ENCODE measurements at places on chromosomes 3 and 15.

GRCh38 chr3:145190138-145190537 is 970.8 kb downstream of the PLOD2 start:
- DNase-seq = no peak

GRCh38 chr3:55873523-55874254 is 386.6 kb upstream of the WNT5A start:
- no peak for DNase-seq

GRCh38 chr3:196220991-196221390 is 4.7 kb downstream of the SLC51A start:
- no peak for DNase-seq

GRCh38 chr3:146560678-146561077 is 16.3 kb upstream of the PLSCR1 start:
- no peak for DNase-seq

- DNase-seq = no peak
Measured at GRCh38 chr15:77171221-77171967, 100.5 kb upstream of the TSPAN3 start.

GRCh38 chr15:52406601-52407000 is 111.0 kb upstream of the MYO5C start:
- DNase-seq = no peak

DNA sequence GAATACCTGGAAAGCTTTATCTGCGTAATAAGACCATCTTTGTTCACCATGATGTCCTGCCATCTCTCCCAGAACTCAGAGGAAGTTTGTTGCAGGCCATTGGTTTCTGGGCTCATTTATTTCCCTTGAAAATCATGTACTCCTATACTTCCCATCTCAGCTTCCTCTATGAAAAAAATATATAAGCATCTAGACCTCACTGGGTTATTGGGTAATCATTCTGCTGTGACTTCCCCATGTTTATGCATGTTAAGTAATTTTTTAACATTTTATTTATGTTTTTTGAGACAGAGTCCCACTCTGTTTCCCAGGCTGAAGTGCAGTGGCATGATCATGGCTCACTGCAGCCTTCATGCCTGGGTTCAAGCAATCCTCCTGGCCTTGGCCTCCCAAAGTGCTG is 184.5 kb downstream of the ZPLD1 start:
- no peak for DNase-seq

- DNase-seq = no peak
Measured at GRCh38 chr3:152555666-152556291, 279.2 kb upstream of the P2RY1 start.

- DNase-seq = no peak
Measured at GRCh38 chr3:54891540-54891897, 36.3 kb downstream of the LRTM1 start.

DNA sequence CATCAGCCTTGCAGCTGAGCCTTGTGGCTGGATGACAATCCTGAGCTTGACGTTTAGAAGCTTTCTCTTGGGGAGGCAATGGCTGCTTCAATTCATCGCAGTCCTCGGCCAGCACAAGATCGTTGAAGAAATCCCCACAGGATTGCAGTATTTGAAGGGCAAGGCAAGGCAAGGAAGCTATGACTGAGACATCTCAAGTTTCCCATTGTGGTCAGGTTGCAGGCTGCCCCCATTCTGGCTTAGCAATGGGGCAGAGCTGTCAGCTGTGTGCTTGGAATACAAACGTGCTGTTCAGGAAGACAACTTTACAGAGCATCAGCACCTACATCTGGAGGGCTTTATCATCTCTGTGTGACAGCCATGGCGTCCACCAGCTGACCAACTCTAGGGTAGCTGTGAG is 275.9 kb upstream of the TBL1XR1 start:
- DNase-seq = no peak

GRCh38 chr3:126917232-126917804 is 65.6 kb upstream of the PLXNA1 start:
- DNase-seq = no peak

DNA sequence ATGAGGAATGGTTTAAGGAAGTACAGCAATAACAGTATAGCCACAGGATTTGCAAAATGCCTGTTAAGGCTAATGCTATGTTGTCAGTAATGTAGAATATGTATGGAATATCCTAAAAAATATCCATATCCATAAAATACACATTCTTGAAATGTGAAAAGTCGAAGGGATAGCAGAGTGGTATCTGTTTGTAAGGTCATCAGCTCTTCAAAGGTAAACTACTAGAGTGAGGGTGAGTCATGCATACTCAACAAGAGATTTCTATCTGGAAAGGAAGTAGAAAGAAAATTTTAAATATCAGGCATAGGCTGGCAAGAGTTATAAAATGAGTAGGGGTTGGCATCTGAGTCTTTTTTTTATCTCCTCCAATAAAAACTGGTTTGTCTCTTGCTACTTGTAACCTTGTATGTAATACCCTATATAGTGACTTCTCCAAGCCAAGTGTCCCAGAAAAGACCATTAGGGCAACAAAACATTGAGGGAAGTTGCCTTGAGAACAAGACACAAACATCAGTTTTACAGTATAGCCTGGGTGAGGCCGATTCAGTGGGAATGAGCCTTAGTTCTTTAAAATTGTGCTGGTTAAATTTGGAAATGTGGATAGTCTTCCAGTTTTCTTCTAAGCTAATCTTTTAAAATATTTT is 103.1 kb downstream of the SPATA16 start:
- DNase-seq = no peak

GRCh38 chr3:148457886-148458285 is 239.8 kb upstream of the AGTR1 start:
- DNase-seq = no peak

- no peak for DNase-seq
Measured at GRCh38 chr15:80404761-80405553, 775 bp downstream of the ARNT2 start.

DNA sequence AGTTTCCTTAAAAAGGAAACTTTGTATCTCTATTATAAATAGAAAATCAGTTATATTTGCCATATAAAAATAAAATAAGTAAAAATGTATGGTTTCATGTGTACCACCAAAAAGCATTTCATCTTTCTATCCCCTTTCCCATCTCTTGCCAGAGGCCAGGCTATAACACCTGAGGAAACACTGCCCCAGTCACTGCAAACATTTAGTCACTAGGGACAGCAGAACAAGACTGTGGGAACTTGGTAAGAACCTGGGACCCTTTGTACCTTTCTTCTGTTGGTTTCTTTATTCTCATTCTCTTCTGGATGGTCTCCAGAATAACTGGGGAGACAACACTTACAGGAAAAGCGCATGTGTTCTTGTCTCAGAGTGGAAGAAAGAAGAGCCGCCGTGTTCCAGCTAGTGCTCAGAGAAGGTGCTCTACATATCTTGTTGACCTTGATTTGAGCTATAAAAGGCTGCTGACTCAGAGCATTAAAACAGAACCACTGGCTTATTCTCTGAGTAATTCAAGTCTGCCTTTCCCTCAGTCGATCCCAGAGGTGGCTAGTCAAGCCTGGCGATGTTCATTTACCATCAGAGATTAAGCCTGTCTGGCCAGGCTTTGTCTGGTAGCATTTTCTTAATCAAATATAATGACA is 361.6 kb downstream of the RBMS3 start:
- no peak for DNase-seq

DNA sequence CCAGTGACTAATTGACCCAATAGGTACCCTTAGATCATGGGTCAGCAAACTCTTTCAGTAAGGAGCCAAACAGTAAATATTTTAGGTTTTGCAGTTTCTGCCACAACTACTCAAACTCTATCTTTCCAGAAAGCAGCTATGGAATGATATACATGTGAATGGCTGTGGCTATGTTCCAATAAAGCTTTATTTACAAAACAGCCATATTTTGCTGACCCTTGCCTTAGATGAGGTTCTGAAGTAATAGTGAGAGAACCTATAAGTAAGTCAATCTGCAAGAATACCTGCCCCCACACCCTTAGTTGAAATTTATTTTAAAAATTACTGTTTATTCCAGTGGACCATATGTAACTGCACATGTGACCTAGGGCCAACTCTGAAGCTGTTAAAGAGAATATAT is 134.0 kb downstream of the CMSS1 start:
- no peak for DNase-seq

DNA sequence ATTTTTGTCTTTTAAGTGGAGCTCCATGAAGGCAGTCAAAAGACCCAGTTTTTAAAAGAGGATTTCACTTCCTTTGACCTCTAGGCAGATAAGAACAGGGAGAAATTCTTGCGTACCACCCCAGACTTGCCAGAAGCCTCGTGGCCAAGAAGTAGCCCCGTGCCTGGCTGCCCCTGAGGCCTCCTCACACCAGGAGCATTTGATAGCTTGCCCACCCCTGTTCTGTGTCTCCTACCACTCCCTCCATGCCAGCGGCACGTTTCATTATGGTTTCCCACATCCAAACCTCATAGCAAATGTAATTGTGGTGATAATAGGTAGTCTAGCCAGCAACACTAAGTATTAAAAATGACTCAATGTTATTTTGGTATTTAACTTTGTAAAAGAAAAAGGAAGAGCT is 107.7 kb downstream of the GHSR start:
- DNase-seq = no peak

DNA sequence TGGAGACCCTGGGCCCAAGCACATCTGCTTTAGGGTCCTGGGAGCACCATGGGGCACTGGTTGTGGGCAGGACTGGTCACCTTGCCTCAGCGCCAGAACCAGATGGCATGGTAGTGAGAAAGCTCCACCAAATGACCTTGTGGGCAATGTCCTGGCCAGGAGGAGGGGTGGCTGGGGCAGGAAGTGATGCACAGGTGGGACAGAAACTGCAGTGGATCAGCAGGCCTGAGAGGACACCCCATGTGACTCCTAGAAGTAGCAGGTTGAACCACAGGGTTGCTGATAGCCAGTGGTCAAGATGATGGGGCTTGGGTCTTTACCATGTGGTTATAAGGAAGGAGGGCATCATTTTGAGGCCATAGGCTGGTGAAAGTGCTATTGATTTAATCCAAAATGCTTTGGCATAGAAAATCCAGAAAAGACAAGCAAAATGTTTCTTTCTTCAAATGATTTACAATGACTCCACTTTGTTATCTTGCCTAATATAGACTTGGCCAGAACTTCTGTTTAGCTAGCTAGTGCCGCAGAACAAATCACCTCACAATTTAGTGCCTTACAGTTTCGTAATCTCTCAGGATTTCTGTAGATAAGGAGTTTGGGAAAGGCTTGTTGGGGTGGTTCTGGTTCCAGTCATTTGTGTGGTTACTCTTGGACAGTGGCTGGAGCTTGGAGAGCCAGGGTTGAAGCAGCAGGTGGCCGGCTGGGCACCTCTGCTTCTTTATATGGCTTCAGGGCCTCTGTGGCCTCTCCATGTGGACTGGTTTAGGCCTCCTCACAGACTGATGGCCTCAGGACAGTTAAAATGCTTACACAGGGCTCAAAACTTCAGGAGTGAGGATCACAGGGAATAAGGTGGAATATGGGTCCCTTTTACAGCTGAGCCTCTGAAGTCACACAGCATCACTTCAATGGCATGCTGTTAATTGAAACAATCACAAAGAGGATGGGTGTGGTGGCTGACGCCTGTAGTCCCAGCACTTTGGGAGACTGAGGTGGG is 27.5 kb downstream of the TMEM158 start:
- no peak for DNase-seq

GRCh38 chr3:56758539-56758981 is 43.2 kb downstream of the ARHGEF3 start:
- DNase-seq = peak; percentile 43

DNA sequence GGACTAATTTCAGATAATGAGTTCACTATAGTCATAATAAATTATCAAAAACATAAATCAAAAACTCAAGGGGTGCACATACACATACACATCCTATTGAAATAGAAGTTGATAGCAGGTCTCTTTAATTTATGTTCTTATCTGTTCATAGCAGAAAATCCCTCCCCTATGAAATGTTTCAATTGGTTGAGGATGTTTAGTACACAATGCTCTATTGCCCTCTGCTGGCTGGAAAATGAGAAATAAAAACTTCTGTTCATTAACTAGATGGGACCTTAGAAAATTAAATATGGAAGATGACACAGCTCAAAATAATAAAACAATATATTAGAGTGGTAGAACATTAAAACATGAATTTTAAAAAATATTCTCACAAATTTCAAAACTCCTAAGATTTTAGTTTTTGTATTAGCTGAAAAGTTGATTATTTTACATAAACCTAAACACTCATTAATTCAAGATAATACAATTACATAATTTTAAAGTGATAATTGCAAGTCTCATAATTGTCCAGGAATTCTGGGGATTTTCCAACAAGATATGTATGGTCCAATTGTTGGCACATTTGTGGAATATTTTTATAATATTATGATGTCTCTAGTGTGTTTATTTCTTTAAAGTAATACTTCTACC is 735.0 kb downstream of the ROBO1 start:
- DNase-seq = no peak

DNA sequence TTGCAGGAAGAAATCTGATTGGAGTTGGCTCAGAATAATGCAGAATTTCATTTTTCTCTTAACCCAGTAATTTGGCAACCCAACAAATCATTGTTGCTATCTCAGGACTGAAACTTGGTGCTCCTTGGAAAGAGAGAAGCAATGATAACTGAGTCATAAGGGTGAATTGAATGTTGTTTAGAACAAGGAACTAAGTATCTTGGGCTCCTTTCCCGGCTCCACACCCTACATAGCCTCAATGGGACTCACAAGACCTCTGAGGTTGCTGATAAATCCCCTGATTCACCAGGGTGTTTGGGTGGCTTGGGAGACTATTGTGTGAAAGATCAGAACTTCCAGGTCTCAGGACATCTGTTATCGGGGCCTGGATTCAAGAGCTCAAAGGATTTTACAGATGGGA is 7.8 kb upstream of the RAB8B start:
- DNase-seq = no peak

GRCh38 chr3:127324913-127325628 is 37.2 kb upstream of the PRR20G start:
- DNase-seq = no peak

DNA sequence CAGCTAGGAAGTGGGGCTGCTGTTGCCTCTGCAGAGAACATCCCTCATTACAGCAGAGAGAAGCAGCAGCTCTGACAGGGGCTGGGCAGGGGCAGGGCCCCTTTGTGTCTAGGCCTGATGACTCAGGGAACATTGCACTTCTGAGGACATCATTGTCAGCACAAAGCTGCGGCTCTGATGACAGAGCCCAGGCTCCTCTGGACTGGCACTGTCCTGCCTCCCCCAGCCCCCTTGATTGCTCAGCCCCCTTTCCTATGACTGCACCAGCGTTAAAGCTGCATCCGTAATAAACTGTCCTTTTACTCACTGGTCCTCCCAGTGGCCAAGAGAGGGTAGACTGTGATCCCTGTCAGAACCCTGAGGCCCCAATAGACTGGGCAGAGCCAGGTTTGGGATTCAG is 18.3 kb downstream of the TRH start:
- no peak for DNase-seq

- DNase-seq = no peak
Measured at GRCh38 chr15:40287505-40287904, 4.6 kb upstream of the ANKRD63 start.

- DNase-seq = no peak
Measured at GRCh38 chr15:41941644-41942415, 30.5 kb downstream of the EHD4 start.

GRCh38 chr3:72896996-72897757 is 9.3 kb downstream of the GXYLT2 start:
- DNase-seq = no peak

DNA sequence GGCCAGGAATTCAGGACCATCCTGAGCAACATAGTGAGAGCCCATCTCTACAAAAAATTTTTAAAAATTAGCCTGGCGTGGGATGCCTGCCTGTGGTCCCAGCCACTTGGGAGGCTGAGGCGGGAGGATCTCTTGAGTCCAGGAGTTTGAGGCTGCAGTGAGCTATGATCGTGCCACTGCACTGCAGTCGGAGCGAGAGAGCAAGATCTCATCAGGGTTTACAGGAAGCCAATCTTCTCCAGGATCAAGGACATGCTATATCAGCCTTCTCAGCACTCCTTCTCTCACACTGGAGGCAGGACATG is 451 bp upstream of the STOML1 start:
- no peak for DNase-seq

Measured in GM18507 (cell line).